ENCODE measurements at places on chromosomes 12 and 14. TPM values are rescaled to one million over a fixed set of nuclear protein-coding genes. Genes with fewer than 3 reads are reported as not detected.

Gene PMCH
- 1.4 TPM for total RNA-seq

Gene RIN3
- total RNA-seq, result 31.5 TPM

Gene DCAF4
- 13.6 TPM for total RNA-seq

- no peak for DNase-seq
These were observed 114.4 kb upstream of the CNTN1 start for GRCh38 chr12:40577834-40578233.

DNA sequence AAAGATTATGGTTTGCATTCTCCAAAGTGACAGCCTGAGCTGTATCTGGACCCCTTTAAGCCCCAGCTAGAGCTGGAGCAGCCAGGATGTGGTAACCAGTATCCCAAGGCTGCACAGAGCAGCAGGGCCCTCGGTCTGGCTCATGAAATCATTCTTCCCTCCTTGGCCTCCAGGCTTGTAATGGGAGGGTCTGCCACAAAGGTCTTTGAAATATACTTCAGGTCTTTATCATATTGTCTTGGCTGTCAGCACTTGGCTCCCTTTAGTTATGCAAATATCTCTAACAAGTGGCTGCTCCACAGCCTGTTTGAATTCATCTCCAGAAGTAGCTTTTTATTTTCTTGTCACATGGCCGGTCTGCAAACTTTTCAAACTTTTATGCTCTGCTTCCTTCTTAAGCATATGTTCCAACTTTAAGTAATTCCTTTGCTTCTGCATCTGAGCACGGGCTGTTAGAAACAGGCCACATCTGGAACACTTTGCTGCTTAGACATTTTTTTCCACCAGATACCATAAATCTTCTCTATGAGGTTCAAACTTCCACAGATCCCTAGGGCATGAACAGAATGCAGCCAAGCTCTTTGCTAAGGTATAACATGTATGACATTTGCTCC is 663.4 kb upstream of the MIS18BP1 start:
- no peak for DNase-seq

DNA sequence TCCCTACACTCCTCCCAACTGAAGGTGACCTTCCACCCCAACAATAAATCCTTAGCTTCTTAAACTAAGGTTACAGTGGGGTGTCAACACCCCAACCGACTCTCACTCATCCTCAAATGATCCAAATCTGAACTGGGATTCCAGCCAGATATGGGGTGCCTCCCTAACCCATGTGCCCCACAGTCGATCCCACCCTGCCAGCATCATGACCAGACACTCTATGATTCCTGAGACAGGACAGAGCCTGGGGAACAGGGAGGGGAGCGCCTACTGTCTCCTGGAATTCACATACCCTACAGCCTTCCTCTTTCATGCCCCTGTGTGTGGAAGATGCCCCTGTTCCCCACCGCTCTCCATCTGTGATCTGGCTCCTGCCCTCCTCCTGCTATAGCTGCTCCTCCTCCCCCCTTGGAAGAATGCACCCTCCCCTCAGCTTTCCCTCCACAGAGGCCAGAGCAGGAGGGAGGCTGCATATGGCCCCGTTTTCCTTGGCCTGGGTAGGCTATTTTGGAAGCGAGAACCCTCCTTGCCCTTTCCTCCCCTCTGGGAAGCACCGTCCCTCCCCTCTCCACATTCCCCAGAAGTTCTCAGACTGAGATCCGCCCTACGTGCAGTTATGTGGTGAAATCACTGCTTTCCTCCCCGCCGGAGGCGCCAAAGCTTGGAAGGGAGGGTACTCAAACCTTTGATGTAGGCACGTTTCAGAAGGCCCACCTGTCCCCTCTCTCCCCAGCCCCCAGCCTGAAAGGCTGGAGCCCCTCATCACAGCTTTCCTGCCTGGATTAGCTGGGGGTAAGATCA is 48.0 kb downstream of the SMUG1 start:
- DNase-seq, result no peak

Measured in activated CD4-positive, alpha-beta memory T cell treated with anti-CD3 and anti-CD28 coated beads, Interleukin-2, amount 10 ng/mL, durations not matched to agents 7 days and 5 days (primary cell).